ENCODE measurements at places on chromosomes 2 and 18. TPM values are rescaled to one million over a fixed set of nuclear protein-coding genes. Genes with fewer than 3 reads are reported as not detected.

- H3K27me3 ChIP-seq: no peaks in the 10 kb centered on the region
- no peak overlapping the region for H3K4me3 ChIP-seq
- H3K4me1 ChIP-seq: no peaks in the 10 kb centered on the region
- no peaks in the 10 kb centered on the region for H3K36me3 ChIP-seq
These were observed 21.9 kb upstream of the RNF149 start for GRCh38 chr2:101330253-101330933.

DNA sequence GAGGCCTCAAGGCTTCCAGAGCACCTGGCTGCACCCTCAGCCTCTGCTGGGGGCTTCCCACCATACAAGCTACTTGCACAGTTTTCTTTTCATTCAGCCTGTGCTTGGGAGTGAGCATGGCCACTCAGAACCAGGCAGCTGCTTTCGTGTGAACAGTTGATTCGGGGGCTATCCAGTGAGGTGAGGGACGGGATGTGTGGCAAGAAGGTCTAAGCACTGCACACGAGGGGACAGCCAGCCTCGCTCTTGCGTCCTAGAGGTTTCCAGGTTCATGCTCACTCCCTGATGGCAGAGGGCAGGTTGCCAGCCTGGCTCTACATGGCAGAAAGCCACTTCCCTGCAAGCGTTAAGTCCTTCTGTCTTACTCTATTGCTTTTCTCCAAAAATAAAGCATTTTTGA lies 146.2 kb downstream of the MBP start:
- no peak overlapping the region for H3K4me3 ChIP-seq
- peaks cover 12% of the 10 kb centered on the region for H3K27me3 ChIP-seq
- H3K36me3 ChIP-seq: no peaks in the 10 kb centered on the region

GRCh38 chr2:105732955-105733607 lies 11.6 kb upstream of the NCK2 start:
- DNase-seq: no peak
- H3K4me3 ChIP-seq: no peak overlapping the region
- no peaks in the 10 kb centered on the region for H3K4me1 ChIP-seq
- peaks cover 9% of the 10 kb centered on the region for H3K27me3 ChIP-seq
- H3K27ac ChIP-seq: no peak overlapping the region

- no peaks in the 10 kb centered on the region for H3K36me3 ChIP-seq
- no peak overlapping the region for H3K4me3 ChIP-seq
- no peaks in the 10 kb centered on the region for H3K4me1 ChIP-seq
These were observed 1.6 kb downstream of the SCTR start for GRCh38 chr2:119522671-119523070.

- DNase-seq: no peak
- no peaks in the 10 kb centered on the region for H3K4me1 ChIP-seq
- no peak overlapping the region for H3K4me3 ChIP-seq
- no peak overlapping the region for H3K27ac ChIP-seq
- H3K36me3 ChIP-seq: no peaks in the 10 kb centered on the region
- H3K27me3 ChIP-seq: peaks cover 82% of the 10 kb centered on the region
These were observed 79.1 kb downstream of the INHBB start for GRCh38 chr2:120425014-120425413.

GRCh38 chr2:47321411-47322031 lies 81.4 kb upstream of the MSH2 start:
- H3K36me3 ChIP-seq: no peaks in the 10 kb centered on the region
- DNase-seq: peak; percentile 62
- peaks cover 7% of the 10 kb centered on the region for H3K4me1 ChIP-seq
- H3K4me3 ChIP-seq: no peak overlapping the region

DNA sequence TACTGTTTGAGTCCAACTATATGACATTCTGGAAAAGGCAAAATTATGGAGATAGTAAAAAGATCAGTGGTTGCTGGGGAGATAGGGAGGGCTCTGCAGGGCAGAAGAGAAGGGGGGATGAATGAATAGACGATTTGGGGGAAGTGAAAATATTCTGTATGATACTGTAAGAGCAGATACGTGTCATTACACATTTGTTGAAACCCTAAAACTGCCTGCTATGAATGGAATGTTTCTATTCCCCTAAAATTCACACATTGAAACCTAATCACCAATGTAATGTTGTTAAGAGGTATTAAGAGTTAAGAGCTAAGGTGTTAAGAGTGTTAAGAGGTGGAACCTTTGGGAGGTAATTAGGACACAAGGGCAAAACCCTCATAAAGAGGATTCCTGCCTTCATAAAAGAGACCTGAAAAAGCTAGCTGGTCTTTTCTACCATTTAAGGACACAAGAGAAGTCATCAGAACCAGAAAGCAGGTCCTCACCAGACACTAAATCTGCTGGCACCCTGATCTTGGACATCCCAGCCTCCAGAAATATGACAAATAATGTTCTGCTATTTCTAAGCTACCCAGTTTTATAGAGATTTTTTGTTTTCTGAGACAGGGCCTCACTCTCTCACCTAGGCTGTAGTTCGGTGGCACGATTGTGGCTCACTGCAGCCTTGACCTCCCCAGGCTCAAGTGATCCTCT lies 76.2 kb downstream of the ATAD2B start:
- no peak for DNase-seq
- peaks cover 6% of the 10 kb centered on the region for H3K36me3 ChIP-seq
- no peak overlapping the region for H3K4me3 ChIP-seq
- no peaks in the 10 kb centered on the region for H3K4me1 ChIP-seq

GRCh38 chr2:72927619-72928550 lies 10.6 kb downstream of the EMX1 start:
- peaks cover 2% of the 10 kb centered on the region for H3K4me1 ChIP-seq
- no peak overlapping the region for H3K27ac ChIP-seq
- no peaks in the 10 kb centered on the region for H3K36me3 ChIP-seq
- H3K27me3 ChIP-seq: peaks cover 84% of the 10 kb centered on the region
- H3K4me3 ChIP-seq: no peak overlapping the region
- DNase-seq: no peak

DNA sequence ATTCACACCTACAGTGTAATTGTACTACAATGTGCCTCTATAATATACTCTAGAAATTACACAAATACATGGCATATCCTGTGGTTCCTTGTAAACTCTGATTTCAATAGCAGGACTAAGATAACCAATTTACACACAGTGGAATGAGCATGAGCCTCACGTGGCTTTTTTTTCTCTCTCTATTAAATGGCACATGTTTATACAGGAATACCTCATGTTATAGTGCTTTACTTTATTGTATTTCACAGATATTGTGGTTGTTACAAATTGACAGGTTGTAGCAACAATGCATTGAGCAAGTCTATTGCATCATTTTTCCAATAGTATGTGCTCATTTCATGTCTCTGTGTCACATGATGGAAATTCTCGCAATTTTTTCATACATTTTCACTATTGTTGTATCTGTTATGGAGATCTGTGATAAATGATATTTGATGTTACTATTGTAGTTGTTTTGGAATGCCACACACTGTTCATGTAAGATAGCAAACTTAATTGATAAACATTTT lies 260.0 kb downstream of the FSIP2 start:
- no peak overlapping the region for H3K4me3 ChIP-seq
- no peak overlapping the region for H3K27ac ChIP-seq
- DNase-seq: no peak
- no peaks in the 10 kb centered on the region for H3K27me3 ChIP-seq

GRCh38 chr2:64753399-64753798 lies 99.7 kb upstream of the SERTAD2 start:
- H3K4me3 ChIP-seq: no peak overlapping the region
- H3K4me1 ChIP-seq: peaks cover 2% of the 10 kb centered on the region
- no peaks in the 10 kb centered on the region for H3K36me3 ChIP-seq
- no peak for DNase-seq
- no peak overlapping the region for H3K27ac ChIP-seq

GRCh38 chr2:62760555-62760954 lies 55.0 kb downstream of the EHBP1 start:
- no peaks in the 10 kb centered on the region for H3K27me3 ChIP-seq

GRCh38 chr2:150548527-150548926 lies 61.1 kb upstream of the RND3 start:
- H3K36me3 ChIP-seq: no peaks in the 10 kb centered on the region
- H3K27ac ChIP-seq: no peak overlapping the region
- no peak overlapping the region for H3K4me3 ChIP-seq
- H3K27me3 ChIP-seq: no peaks in the 10 kb centered on the region

PTPRM gene
- total RNA-seq: 28.3 TPM

PLCD4 gene
- total RNA-seq: 2.0 TPM

TMEM247 gene
- total RNA-seq: not detected

SLC30A3 gene
- total RNA-seq: under 0.01 TPM

RIT2 gene
- total RNA-seq: not detected

CCDC85A gene
- total RNA-seq: 2.8 TPM

LIPT1 gene
- total RNA-seq: 3.2 TPM
